ENCODE measurements at places on chromosomes 3 and 15.

- DNase-seq: peak; percentile 12
Observed at GRCh38 chr15:93048759-93049161, 40.3 kb downstream of the RGMA start.

- no peak for DNase-seq
Observed at GRCh38 chr3:141372656-141373055, 4.4 kb downstream of the ZBTB38 start.

- DNase-seq: no peak
Observed at GRCh38 chr3:123078101-123078500, 11.3 kb downstream of the PDIA5 start.

GRCh38 chr15:91413142-91413541 lies 313.1 kb downstream of the SV2B start:
- DNase-seq: no peak

- no peak for DNase-seq
Observed at GRCh38 chr3:161500068-161500796, 3.6 kb downstream of the OTOL1 start.

DNA sequence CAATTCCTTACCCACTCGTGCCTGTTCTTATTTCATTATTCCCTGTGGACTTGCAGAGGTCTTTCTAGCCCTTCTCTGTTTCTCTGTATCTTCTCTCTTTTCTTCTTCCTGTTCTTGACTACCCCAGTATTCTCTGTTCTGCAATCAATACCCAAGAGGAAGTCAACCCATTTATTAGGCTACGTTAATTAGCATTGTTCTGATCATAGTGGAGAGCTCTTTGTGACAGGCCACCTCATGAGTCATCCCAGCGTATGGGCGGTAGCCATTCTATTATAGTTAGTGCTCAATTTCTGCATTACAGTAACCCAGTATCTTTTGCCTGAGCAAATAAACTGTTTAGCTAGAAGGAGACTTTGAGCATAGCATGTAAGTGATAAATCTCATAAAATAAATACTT lies 259.5 kb upstream of the GRM7 start:
- no peak for DNase-seq

DNA sequence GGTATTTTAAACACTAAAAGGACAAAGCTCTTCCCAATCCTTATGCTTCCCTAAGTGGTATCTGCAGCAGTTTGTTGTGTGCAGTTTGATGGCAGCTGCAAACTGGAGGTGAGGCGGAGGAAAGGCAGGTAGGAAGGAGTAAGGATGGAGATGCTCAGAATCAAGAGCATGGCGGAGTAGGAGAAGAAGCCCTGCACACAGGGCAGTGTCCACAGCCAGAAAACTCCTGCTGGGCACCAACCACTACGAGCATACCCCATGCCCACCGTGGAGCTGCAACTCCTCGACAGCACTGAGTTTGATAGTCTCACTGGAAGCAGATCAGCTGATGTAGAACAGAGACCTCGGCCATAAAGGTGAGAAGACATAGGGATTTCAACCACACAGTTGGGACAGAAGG lies 30.3 kb upstream of the ESYT3 start:
- no peak for DNase-seq

DNA sequence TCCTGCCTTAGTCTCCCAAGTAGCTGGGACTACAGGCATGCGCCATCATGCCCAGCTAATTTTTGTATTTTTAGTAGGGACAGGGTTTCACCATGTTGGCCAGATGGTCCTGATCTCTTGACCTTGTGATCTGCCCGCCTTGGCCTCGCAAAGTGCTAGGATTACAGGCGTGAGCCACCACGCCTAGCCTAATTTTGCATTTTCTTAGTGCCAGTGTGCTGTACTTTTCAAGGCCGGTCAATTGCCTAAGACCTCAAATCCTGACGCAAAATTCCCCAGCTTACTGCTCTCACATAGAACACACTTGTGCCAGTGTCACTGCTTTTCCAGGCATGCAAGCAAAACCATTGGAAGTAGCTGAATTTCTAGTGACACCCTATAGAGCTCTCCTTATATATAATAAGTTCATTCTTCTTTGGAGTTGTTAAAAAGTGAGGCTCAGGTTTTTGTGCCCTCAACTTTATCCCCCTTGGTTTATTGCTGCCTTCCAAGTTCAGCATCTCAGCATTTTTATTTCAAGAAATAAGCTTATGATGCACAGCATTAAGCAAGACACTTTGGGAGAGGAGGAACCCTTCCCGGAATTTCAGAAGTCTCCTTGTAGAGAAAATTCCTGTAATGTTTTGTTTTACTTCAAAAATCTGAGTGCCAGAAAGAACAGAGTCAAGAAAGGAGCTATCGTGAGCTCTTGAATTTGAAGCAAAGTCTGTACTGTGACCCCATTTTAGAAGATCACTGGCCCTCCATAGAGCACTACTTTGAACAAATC lies 93.2 kb downstream of the FILIP1L start:
- DNase-seq: no peak
